HS-5 (cell line): ENCODE measurements at places on chromosomes 13 and 19.

DNA sequence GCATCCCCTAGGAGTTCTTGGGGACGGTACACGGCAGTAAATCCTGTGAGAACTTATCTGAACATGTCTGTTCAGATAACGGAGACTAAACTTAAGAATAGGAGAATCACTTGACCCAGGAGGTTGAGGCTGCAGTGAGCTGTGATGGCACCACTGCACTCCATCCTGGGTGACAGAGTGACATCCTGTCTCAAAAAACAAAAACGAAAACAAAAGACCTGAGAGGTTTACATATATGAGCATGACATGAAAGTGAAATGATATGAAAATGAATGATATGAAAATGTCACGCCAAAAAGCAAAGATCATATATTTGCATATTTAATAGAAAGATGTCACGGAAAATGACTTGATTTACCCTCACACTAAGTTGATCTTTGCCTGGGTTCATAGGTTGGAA is 5.8 kb downstream of the ZNF175 start:
- no peak for DNase-seq

GRCh38 chr19:5397804-5398692 is 57.2 kb upstream of the ZNRF4 start:
- DNase-seq: no peak

DNA sequence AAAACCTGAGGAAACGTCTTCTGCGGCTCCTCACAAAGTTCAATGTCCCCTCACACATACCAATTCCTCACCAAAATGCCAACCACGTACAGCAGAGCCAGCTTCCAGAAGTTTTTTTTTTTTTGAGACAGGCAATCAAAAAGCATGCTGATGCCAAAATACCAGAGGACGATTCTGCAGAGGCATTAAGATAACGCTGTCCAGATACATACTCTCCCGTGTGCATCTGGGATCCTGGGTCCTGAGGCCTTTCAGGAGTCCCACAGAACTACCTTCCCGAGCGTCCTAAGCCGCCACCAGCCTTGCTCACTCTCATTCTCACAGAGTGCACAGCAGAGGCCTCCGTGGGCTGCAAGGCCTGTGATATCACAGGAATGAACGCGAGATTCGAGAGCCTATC is 5.0 kb downstream of the DCUN1D2 start:
- no peak for DNase-seq

DNA sequence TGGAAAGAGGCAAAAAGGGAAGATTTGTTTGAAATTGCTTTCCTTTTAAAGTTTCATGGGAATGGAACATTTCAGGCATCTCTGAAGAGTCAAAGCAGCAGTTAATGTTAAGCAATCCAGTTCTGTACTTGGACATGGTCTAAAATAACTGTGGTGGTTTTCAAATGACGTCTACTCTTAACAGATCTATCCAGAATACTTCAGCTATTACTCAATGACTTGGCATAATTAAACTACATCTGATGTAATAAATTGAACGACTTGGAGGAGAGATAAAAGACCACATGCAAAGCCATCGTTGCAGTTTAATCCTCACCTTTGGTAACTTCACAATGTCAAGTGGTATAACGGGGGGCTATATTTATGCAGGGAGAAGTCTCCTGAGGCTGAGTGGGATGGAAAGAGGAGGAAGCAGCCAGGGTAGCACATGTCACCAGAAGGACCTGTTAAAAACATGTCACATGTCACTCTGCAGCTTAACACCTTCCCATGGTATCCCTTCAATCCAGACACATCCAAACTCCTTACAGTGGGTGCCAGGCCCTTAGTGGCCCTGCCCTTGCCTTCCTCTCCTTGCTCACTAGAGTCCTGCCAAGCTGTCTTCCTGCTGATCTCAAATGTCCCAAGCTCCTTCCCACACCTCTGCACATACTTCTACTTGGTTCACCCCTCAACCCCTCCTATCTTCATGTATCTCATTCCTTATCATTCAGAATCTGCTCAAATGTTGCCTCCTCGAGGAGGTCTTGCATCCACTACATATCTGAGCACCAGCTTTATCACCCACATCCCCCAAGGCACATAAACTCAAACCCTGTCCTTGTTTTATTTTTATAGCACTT is 327.8 kb downstream of the SUCLA2 start:
- DNase-seq: peak; percentile 19

GRCh38 chr19:17953316-17953801 is 13.5 kb upstream of the KCNN1 start:
- no peak for DNase-seq

DNA sequence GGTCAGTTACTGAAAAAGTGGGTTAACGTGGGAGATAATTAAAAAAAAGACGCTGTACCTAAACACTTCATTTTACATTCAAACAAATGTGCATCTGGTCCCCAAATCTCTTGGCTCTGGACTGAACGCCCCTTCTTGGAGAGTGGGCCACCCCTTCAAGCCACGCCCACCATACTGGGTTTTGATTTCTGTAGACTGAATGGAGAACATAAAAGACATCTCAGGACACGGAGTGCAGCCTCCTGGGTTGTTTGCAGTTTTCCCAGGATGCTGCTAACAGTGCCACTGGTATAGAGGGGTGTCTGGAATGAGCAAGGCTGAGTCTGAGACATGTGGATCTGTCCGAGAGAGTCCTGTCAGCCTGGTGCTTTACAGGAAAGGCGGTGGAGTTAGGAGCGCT is 10.6 kb downstream of the TFDP1 start:
- no peak for DNase-seq

GRCh38 chr19:40717880-40718773 is 1.2 kb downstream of the ITPKC start:
- DNase-seq: no peak

DNA sequence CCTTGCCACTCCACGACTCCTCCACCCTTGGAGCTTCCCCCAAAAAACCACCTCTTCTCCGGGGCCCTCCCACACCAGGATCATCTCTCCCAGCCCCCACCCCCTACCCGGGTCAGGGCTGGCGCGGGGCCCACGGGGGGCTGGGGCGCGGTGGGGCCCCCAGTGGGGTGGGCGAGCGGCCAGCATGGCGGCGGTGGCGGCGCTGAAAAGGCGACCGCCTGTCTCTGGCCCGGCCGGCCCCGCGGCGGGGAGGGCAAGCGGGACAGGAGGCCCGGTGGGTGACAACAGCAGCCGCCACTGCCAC is 850 bp downstream of the DYRK1B start:
- DNase-seq: no peak

GRCh38 chr19:53538378-53539109 is 599 bp downstream of the ZNF331 start:
- DNase-seq: no peak

- DNase-seq: peak; percentile 93
These were observed 33.6 kb upstream of the EPHX3 start for GRCh38 chr19:15265850-15266248.

DNA sequence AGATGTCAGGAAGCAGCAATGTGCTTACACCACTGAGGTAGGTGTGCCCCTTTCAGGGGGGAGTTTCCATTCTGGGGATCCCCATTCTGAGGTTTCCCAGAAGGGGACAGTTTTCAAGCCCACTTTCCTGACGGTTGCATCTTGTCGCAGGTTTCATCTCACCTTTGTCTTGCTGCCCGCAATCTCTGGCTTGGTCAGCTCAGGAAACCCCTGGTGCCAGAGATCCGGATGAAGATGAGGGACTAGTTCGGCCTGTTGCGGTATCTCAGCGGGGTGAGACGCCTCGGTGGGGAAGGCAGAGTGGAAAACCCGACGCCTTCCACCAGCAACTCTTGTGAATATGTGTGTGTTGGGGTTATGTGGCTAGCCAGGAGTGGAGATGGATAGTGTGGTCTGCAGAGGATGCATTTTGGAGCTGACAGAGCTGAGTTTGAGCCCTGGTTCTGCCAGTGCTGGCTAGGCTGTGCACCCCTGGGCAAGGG is 13.1 kb downstream of the TNFSF9 start:
- no peak for DNase-seq

GRCh38 chr19:39814595-39814994 is 19.4 kb downstream of the DYRK1B start:
- DNase-seq: no peak

DNA sequence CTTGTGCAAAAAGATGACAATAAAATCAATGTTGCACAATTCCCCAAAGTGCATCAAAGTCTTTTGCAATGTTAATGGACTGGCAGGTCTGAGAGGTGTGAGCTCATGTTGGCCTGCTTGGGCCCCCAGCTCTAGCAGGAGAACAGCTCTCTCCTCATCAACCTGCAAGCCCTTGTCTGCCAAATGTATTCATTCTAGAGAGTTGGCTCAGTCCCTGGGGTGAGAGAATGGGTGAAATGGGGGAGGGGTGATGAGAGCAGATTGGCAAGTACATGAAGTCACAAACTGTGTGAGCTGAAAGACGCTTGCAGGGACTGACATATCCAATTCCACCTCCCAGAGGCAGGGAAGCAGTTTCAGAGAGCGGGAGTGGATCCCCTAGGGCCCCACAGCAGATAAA is 465.1 kb upstream of the ZNF507 start:
- DNase-seq: no peak
